T-helper 17 cell (primary cell): ENCODE measurements at places on chromosomes 4 and X. TPM values are rescaled to one million over a fixed set of nuclear protein-coding genes. Genes with fewer than 3 reads are reported as not detected.

Gene VEGFC
- not detected for total RNA-seq

Gene EDA
- 5.9 TPM for total RNA-seq

Gene ODAPH
- total RNA-seq: 0.29 TPM

Gene SHOX
- not detected for total RNA-seq

Gene ITM2A
- total RNA-seq: 194 TPM

Gene PRRG3
- total RNA-seq: not detected

Gene SMIM10L2A
- 0.45 TPM for total RNA-seq

Gene LAP3
- 63.5 TPM for total RNA-seq

Gene PPEF2
- total RNA-seq: 0.15 TPM

Gene IGSF1
- total RNA-seq: not detected

Gene WDR17
- total RNA-seq: 1.8 TPM

Gene NAA11
- total RNA-seq: not detected

Gene STBD1
- total RNA-seq: 0.16 TPM

Gene CHRDL1
- not detected for total RNA-seq

Gene RAB33A
- 2.2 TPM for total RNA-seq

Gene FAM236B
- total RNA-seq: not detected

Gene ATOH1
- total RNA-seq: not detected

Gene GPRASP3
- total RNA-seq: 1.9 TPM

Gene ADGRA3
- 0.16 TPM for total RNA-seq

Gene KIAA1210
- not detected for total RNA-seq

Gene DMP1
- not detected for total RNA-seq

Gene BLOC1S4
- total RNA-seq: 20.8 TPM

Gene BBS12
- total RNA-seq: 1.6 TPM

Gene AP1AR
- total RNA-seq: 15.2 TPM

Gene CENPC
- 90.0 TPM for total RNA-seq

Gene TLR7
- total RNA-seq: 0.42 TPM

Gene DDX3X
- total RNA-seq: 944 TPM

Gene ETDA
- total RNA-seq: not detected

Gene AREG
- 15.0 TPM for total RNA-seq

Gene UVSSA
- 36.0 TPM for total RNA-seq

Gene GSPT2
- total RNA-seq: 3.7 TPM

Gene CENPVL2
- total RNA-seq: not detected

Gene GLOD5
- not detected for total RNA-seq

Gene HDX
- 2.8 TPM for total RNA-seq
